ENCODE measurements at places on chromosomes 13 and 19.

- DNase-seq = no peak
These were observed 2074.3 kb downstream of the PCDH9 start for GRCh38 chr13:65155861-65156260.

DNA sequence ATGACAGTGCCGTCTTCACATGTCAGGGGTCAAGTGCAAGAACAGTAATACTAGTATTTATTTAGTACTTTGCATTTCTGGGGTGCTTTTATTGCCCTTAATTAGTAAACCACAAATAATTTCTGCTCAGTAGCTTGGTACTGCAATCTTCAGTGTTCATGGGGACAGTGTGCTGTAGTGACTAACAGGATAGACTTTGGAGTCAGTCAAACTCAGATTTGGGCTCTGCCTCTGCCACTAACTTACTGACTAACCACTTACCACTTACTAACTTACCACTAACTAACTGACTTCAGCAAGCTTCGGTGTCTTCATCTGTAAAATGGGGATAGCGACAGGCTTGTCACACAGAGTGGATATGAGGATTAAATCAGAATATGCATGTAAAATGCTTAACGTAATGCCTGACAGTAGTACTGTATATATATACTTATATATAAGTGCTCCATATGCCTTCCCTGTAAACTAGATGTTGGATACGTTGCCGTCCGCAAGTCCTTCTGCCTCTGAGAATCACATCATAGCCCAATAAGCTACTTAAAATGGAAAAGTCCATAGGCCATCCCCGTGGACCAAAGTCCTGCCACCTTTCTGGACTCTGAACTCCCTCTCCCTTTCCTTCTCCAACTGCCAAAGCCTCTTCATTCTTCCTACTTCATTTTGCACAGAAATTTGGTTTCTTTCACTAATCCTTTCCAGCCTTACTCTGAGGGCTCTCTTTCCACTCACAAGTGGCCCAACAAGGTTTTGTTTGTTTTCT is 158.1 kb downstream of the ZIC5 start:
- no peak for DNase-seq

- DNase-seq = no peak
These were observed 392.8 kb upstream of the MIR17HG start for GRCh38 chr13:90954605-90955195.

DNA sequence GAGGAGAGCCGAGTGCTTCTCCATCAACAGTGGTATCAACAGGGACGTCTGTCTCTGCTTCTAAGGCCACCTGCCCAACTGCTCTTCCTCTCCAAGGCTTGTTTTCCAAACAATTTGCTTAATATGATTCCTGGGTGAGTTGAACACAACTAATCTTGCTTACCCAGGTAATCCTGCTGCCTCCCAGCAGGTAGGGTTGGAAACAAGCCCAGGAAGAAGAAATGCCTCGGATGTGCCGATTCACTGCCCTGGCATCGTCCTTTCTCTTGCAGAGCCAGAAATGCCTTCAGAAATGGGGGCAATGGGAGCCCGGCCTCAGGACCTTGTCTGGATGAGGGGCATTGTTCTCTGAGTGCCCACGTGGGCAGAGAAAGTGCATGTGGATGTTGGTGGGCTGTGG is 51.9 kb upstream of the C1QTNF9B start:
- DNase-seq = no peak

DNA sequence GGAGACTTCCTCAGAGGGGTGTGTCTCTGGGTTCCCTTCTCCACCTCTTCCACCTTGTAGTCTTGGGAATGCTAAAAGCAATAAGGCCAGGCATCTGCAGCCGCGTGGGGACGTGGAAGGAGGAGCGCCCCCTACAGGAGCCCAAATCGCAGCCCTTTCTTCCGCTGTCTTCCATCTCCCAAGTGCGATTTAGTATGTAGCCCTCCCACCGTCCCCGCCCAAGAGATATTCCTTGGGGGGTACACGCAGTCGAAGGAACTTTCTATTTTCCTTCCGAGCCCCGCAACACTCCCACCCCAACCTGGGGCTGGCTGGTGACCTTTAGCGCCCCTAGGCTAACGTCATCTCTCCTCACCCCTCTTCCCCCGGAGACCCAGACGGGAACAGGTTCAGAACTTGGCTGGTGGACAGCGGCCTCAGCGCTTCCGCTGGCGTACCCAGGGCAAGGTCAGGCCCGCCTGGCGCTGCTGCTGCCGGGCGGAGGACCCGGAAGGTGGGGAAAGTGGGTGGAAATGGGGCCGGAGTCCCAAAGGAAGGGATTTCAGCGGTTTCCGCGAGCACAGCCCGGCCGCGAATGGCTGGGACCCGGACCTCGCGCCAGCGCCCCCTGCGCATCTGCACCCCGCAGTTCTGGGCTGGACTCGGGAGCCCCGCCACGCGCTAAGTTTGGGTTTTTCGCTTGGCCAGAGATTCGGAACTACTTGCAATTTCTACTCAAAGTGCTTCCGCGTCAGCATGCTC is 2.1 kb upstream of the PCDH8 start:
- DNase-seq = peak; percentile 37

- no peak for DNase-seq
These were observed 174.7 kb downstream of the FLT1 start for GRCh38 chr13:28320209-28320608.

- no peak for DNase-seq
These were observed 457.4 kb downstream of the TBC1D4 start for GRCh38 chr13:75024602-75025001.

GRCh38 chr13:70623239-70623638 is 515.0 kb upstream of the KLHL1 start:
- no peak for DNase-seq

GRCh38 chr19:32673573-32673972 is 1.4 kb downstream of the ANKRD27 start:
- no peak for DNase-seq

DNA sequence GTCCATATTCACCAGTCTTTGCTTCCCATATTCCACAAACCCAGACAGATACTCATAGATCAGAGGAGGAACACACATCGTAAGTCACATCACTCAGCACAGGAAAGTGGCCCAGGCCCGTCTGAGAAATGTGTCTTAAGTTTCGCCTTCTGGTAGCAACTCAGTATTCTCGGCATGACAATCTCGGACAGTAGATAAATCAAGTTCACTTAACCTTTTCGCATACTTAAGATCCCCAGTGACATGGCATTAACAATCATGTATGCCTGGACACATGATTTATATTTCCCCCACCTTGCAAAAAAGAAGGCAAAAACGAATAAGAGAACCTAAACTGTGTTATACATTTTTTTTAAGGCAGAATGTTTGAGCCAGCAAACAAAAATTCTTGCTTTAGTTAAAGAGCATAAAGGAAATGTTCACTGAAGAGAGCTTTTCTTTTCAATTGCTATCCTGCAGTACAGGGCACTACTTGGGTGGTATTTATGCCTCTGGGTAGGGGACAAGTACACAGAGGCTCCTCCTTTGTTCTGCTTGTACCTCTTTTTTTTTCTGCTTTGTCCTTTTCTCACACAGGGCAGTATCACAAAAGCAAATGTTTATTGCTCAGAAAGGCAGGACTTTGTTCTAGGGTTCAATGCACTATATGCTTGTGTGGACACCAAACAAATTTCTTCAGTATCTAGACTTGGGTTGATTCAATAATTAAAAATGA is 360.6 kb downstream of the TDRD3 start:
- DNase-seq = no peak

DNA sequence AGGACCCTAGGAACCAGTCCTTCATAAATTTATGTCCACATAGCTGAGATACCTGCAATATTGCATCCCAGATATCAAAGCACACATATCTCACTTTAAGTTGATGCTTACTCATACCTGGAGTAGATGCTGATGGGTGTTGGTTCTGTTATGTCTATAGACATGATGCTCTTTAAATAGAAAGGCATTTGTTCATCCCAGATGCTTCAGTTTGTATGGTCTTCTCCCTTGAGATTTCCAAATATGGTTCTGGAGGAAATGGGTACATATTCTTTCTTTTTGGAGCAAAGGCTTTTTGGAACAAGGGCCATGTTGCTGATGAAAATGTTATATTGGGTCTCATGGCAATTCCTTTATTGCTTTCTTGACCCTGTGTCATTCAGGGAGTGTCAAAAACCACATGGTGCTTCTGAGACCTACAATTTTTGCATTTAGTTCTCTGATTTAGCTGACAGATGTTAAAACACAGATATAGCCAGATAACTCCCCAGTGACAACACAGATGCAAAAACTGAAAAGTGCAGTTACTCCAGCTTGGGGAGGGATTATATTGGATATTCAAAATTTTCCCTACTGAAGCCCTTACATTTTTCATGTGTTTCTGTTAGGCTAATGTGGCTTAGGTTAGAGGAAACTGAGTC is 211.4 kb downstream of the KCNRG start:
- no peak for DNase-seq

- no peak for DNase-seq
These were observed 59.8 kb downstream of the SCEL start for GRCh38 chr13:77595166-77595810.

- no peak for DNase-seq
These were observed 204.9 kb upstream of the KL start for GRCh38 chr13:32811297-32811800.

DNA sequence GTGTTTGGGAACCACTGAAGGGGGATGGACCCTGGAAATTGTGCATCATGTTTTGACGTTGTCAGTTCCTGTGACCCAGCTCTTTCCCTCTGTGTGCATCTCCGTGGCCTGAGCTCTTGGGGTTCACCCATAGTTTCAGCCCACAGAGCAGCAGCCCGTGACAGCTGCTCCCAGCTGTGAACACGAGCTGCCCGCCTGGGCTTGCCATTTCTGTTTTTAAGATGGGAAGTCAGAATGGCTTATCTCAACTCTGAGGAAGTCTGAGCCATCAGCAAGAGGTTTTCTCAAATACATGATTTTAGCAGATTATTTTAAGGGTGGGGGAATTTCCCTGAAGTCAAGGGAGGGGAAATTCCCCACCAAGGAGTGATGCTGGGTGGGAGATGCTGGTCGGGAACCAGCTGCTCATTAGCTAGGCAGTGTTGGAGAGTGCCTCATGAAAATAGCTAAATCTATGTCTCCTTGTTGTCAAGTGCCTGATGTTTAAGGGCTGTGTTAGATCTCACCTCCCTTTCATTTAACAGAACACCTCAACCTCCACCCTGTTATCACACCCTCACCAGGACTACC is 34.8 kb upstream of the C1QTNF9 start:
- peak; percentile 36 for DNase-seq

DNA sequence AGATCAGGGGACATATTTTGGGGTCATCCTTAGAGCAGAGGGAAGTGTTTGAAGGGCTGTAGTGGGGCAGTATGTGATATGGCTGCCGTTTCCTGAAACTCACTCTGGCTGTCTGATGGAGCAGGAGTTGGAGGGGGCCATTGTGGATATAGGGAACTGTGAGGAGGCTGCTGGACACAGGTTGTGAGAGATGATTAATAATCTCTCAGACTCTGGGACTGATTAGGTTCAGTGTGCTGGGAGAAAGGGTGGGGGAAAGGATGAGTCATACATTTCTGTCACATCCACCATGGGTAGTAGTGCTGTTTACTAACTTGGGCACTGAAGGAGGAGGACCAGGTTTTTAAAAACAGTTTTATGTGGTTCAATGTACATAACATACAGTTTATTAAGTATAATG is 4.8 kb downstream of the B3GLCT start:
- no peak for DNase-seq

- no peak for DNase-seq
These were observed 438.1 kb downstream of the FGF9 start for GRCh38 chr13:22108979-22109378.

- DNase-seq = no peak
These were observed 152.7 kb downstream of the USP12 start for GRCh38 chr13:27018882-27019281.

DNA sequence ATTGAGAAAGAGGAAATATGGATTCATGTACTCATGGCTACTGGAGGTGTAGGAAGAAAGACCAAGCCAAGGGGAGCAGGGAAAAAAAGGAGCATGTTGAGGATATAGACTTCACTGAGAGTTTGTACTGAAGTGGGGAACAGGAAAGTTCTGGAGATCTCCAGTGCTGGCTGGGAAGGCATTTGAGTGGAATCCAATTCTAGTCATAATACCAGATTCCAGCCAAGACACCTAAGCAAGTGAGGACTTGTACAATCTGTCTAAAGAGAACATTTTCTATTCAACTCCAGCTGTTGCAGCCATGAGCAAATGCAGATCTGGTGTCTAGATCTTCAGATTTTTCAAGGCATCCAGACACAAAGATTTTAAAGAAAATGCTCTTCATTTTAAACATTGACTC is 412.5 kb downstream of the OXGR1 start:
- DNase-seq = no peak

GRCh38 chr13:80665792-80666333 is 324.9 kb upstream of the SPRY2 start:
- DNase-seq = no peak

DNA sequence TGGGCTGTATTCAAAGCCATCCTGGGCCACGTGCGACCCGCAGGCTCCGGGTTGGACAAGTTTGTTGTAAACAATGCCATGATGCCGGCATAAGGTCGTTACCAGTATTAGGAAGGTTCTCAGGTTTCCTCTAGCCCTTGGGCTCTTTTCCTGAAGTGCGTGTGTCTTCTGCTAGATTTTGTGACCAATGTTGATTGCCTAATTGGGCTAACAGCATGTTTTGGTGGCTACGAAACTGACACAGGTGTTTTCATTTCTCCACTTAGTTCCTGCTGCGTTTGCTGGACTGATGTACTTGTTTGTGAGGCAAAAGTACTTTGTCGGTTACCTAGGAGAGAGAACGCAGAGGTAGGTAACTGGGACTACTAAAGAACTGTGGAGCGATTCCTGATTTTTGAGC is 20.3 kb downstream of the ALOX5AP start:
- DNase-seq = no peak

GRCh38 chr13:86476656-86477055 is 677.4 kb upstream of the SLITRK6 start:
- no peak for DNase-seq

DNA sequence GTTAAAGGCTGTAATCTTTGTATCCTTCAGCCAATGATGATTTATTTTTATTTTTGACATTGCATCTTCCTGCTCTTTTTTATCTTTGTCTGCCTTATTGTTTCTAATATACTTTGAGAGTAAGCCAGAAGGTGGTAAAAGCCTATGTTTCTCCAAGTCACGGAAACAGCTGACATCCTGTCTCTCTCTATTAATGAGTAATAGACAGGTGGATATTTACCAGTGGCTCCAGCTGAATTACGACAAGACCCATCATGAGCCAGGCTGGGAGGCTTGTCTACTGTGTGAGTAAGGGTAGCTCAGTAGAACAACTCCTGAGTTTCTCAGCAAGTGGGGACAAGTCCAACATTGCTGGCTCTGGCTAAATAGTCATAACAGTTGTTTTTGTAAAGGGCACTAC is 166.6 kb downstream of the NDFIP2 start:
- no peak for DNase-seq

- no peak for DNase-seq
These were observed 25.0 kb downstream of the PLEKHJ1 start for GRCh38 chr19:2210987-2211740.
